ENCODE measurements at places on chromosomes 5 and 9. TPM values are rescaled to one million over a fixed set of nuclear protein-coding genes. Genes with fewer than 3 reads are reported as not detected.

The TMEM8B gene
- 29.7 TPM for polyA plus RNA-seq

- no peak overlapping the region for H3K4me3 ChIP-seq
- no peaks in the 10 kb centered on the region for H3K27me3 ChIP-seq
- no peaks in the 10 kb centered on the region for H3K36me3 ChIP-seq
- no peak for DNase-seq
- H3K27ac ChIP-seq: no peak overlapping the region
These were observed 140.4 kb downstream of the TUSC1 start for GRCh38 chr9:25537808-25538207.

The PCDHB9 gene
- polyA plus RNA-seq: 3.3 TPM

GRCh38 chr5:166499447-166500240 lies 1791.8 kb upstream of the WWC1 start:
- H3K27me3 ChIP-seq: no peaks in the 10 kb centered on the region
- no peak overlapping the region for H3K4me3 ChIP-seq
- H3K27ac ChIP-seq: no peak overlapping the region
- H3K4me1 ChIP-seq: no peaks in the 10 kb centered on the region
- no peaks in the 10 kb centered on the region for H3K36me3 ChIP-seq
- no peak for DNase-seq

- H3K36me3 ChIP-seq: no peaks in the 10 kb centered on the region
- no peak overlapping the region for H3K4me3 ChIP-seq
- no peak for DNase-seq
- H3K4me1 ChIP-seq: no peaks in the 10 kb centered on the region
These were observed 146.9 kb upstream of the DMAC1 start for GRCh38 chr9:7946458-7946857.

The SLC6A19 gene
- 0.14 TPM for polyA plus RNA-seq
